Astrocyte (in vitro differentiated cells and primary cell): ENCODE measurements at places on chromosomes 11 and 22. TPM values are rescaled to one million over a fixed set of nuclear protein-coding genes. Genes with fewer than 3 reads are reported as not detected.

The HTR3A gene
- not detected in 2 replicates for total RNA-seq

The CD44 gene
- total RNA-seq, result 148 and 154 TPM in 2 replicates

The KIRREL3 gene
- total RNA-seq, result 0.79 and 0.91 TPM in 2 replicates

The CST6 gene
- not detected in 2 replicates for total RNA-seq

The SPI1 gene
- not detected in 2 replicates for total RNA-seq

- peak; percentile 10 for DNase-seq
- H3K4me3 ChIP-seq, result no peak overlapping the region
- peaks cover 28% of the 10 kb centered on the region for H3K27me3 ChIP-seq
- no peaks in the 10 kb centered on the region for H3K4me1 ChIP-seq
These were observed 57.0 kb downstream of the PDE2A start for GRCh38 chr11:72617080-72617762.

GRCh38 chr11:3199537-3200295 is 18.9 kb downstream of the MRGPRG start:
- no peaks in the 10 kb centered on the region for H3K36me3 ChIP-seq
- H3K27me3 ChIP-seq, result peaks cover 24% of the 10 kb centered on the region
- DNase-seq, result no peak

DNA sequence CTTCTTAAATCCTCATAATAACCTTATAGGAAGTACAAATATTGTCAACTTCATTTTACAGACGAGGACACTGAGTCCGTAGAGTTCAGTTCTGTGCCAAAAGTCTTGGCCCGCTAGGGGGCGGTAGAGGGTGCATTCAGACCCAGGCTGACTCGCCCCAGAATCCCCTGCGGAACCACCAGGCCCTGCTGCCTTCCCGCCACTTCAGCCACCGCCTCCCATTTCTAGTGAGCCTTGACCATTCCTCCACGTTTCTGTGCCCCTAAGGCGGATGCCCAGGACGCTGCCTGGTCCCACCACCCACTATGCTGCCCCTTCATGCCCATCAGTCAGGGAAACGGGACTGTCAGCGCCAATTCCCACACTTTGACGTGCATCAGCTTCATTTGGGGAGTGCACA is 19.1 kb downstream of the SYT13 start:
- H3K27me3 ChIP-seq, result peaks cover 10% of the 10 kb centered on the region
- no peaks in the 10 kb centered on the region for H3K36me3 ChIP-seq
- peaks cover 13% of the 10 kb centered on the region for H3K4me1 ChIP-seq
- no peak overlapping the region for H3K4me3 ChIP-seq

DNA sequence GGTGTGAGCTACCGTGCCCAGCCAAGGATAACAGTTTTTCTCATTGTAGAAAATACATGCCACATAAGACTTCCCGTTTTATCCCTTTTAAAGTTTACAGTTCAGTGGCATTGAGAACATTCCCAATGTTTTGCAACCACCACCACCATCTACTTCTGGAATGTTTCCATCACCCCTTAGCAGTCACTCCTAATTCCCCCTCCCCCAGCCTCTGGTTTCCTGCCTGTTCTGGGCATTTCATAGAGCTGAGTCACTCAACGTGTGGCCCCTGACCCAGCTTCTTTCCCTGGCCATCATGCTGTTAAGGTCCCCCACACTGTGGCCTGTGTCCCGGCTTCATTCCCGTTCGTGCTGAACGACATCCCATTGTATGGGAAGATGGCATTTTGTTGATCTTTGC is 30.7 kb downstream of the FGF4 start:
- H3K27me3 ChIP-seq, result no peaks in the 10 kb centered on the region
- peak overlapping the region; percentile 22 for H3K4me3 ChIP-seq
- peak overlapping the region; percentile 42 for H3K27ac ChIP-seq
- peaks cover 7% of the 10 kb centered on the region for H3K4me1 ChIP-seq

- H3K4me3 ChIP-seq, result no peak overlapping the region
- no peak overlapping the region for H3K27ac ChIP-seq
- DNase-seq, result no peak
- H3K36me3 ChIP-seq, result peaks cover 53% of the 10 kb centered on the region
- no peaks in the 10 kb centered on the region for H3K27me3 ChIP-seq
These were observed 26.9 kb downstream of the ARFGAP3 start for GRCh38 chr22:42830161-42830560.

- H3K4me3 ChIP-seq, result no peak overlapping the region
- DNase-seq, result no peak
- no peak overlapping the region for H3K27ac ChIP-seq
- no peaks in the 10 kb centered on the region for H3K4me1 ChIP-seq
These were observed 273.9 kb downstream of the NTM start for GRCh38 chr11:131644204-131644795.

GRCh38 chr11:67634366-67635230 is 4.9 kb upstream of the NUDT8 start:
- H3K27me3 ChIP-seq, result no peaks in the 10 kb centered on the region
- DNase-seq, result no peak
- H3K36me3 ChIP-seq, result no peaks in the 10 kb centered on the region
- no peak overlapping the region for H3K4me3 ChIP-seq
